B cell (primary cell): ENCODE measurements at places on chromosomes 1 and 21. TPM values are rescaled to one million over a fixed set of nuclear protein-coding genes. Genes with fewer than 3 reads are reported as not detected.

ZNF593OS gene
- not detected in 2 replicates for total RNA-seq

OR4F16 gene
- total RNA-seq = not detected in 2 replicates

CCDC185 gene
- not detected in 2 replicates for total RNA-seq

TMEM53 gene
- total RNA-seq = 5.3 and 6.8 TPM in 2 replicates

CA6 gene
- not detected in 2 replicates for total RNA-seq

IL22RA1 gene
- total RNA-seq = 0.10 TPM in 1 of 2 replicates, not detected in the other

HSD11B1 gene
- not detected in 2 replicates for total RNA-seq

F13B gene
- total RNA-seq = not detected in 2 replicates

RYR2 gene
- total RNA-seq = not detected in 2 replicates

PLCH2 gene
- 20.0 and 20.1 TPM in 2 replicates for total RNA-seq

PDPN gene
- 0.27 TPM in 1 of 2 replicates, not detected in the other for total RNA-seq

MNDA gene
- total RNA-seq = 8.5 and 10.1 TPM in 2 replicates

DNAJC6 gene
- total RNA-seq = 0.69 and 1.00 TPM in 2 replicates

TIE1 gene
- 0.10 TPM in 1 of 2 replicates, not detected in the other for total RNA-seq

CHI3L2 gene
- total RNA-seq = 6.8 and 9.2 TPM in 2 replicates

PLK3 gene
- 30.1 and 35.9 TPM in 2 replicates for total RNA-seq
